ENCODE measurements at places on chromosomes 4 and X.

GRCh38 chr4:175418516-175418915 is 393.5 kb downstream of the GPM6A start:
- no peak for DNase-seq

- DNase-seq: no peak
These were observed 143.1 kb downstream of the BTC start for GRCh38 chr4:74651198-74651597.

- no peak for DNase-seq
These were observed 28.5 kb downstream of the CAMK2D start for GRCh38 chr4:113732967-113733527.

- DNase-seq: no peak
These were observed 71.7 kb upstream of the LIMCH1 start for GRCh38 chr4:41466249-41466648.

- DNase-seq: no peak
These were observed 16.4 kb upstream of the SRPX start for GRCh38 chrX:38236901-38237615.

GRCh38 chr4:20249333-20249732 is 2.4 kb upstream of the SLIT2 start:
- no peak for DNase-seq

GRCh38 chr4:173258866-173259265 is 75.3 kb downstream of the HMGB2 start:
- DNase-seq: no peak

Data from stimulated activated CD4-positive, alpha-beta T cell treated with anti-CD3 and anti-CD28 coated beads, Interleukin-2, amount 100 ng/mL, for 24 hours (primary cell).